Activated CD8-positive, alpha-beta memory T cell treated with anti-CD3 and anti-CD28 coated beads for 4 hours (primary cell): ENCODE measurements at places on chromosomes 1 and 21.

DNA sequence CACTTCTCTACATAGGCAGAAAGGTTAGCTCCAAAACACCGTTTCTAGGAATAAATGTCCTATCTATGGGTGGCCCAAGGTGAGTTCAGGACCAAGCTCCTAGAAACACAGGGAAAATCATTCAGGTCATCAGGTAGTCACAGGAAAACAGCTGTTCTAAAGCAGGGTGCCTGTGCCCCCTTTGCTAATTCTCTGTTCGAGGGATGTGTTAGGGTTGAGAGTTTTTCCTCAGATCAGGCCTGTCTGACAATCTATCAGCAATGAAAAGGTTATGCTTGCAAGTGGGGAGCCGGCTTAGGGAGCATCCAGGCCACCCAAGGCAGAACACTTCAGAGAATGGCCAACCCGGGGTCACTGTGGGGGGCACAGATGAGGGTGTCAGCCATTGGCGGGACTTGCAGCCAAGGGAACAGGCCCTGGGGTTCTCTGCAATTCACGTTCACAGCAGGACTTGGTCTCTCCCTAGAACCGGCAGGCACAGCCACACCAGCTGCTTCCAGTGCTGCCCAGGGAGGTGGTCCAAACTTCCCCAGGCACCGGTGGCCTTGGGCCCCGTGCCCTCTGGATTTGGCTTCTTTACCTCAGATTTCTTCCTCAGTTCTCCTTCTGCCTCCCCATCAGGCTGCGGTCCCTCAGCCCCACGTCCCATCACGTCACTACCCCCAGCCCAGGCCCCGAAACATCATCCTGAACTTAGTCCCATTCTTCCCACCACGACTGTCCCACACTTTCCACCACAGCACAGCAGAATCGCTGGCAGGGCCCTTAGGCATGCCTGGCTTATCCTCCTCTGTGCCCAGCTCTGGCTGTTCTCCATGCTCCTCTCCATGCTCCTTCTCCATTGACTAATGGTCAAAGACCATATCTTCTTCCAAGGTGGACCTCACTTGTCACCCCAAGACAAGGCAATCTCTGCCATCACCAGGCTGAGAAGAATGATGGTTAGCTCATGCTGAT lies 11.0 kb downstream of the CD2 start:
- DNase-seq, result no peak

DNA sequence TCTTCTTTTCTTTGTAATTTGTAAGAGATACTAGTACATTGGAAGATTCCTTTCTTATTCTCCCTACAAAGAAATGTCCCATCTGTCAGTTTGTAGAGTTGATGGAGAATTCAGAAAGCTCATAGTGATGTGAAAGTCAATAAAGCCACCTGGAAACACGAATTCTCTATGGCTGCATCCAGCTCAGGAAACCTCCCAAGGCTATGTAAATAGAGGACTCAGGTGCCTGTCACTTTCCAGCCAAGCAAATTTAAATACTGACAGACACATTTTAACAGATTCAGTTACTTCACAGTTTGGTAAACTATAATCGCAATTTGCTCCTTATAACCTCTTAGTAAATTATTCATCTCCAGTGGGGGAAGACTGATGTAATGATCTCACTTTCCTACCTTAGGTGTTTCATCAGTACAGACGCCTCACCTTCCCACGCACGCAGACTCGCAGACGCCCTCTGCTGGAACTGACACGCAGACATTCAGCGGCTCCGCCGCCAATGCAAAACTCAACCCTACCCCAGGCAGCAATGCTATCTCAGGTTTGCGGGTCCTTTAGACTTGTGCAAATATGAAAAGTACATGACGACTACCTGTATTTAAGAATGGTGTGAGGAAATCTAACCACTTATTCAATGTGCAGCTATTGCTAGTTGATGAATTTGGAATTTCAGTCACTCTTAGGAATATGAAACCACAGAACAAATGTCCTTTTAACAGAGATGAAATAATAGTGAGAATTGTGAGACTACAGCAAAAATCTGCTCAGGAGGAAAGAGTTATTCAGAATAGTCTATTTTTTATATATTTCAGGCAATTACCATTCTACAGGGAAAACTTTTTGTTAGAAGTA lies 60.6 kb downstream of the PTPRC start:
- DNase-seq, result peak; percentile 58

GRCh38 chr1:23366146-23366545 lies 3.5 kb downstream of the ZNF436 start:
- no peak for DNase-seq

DNA sequence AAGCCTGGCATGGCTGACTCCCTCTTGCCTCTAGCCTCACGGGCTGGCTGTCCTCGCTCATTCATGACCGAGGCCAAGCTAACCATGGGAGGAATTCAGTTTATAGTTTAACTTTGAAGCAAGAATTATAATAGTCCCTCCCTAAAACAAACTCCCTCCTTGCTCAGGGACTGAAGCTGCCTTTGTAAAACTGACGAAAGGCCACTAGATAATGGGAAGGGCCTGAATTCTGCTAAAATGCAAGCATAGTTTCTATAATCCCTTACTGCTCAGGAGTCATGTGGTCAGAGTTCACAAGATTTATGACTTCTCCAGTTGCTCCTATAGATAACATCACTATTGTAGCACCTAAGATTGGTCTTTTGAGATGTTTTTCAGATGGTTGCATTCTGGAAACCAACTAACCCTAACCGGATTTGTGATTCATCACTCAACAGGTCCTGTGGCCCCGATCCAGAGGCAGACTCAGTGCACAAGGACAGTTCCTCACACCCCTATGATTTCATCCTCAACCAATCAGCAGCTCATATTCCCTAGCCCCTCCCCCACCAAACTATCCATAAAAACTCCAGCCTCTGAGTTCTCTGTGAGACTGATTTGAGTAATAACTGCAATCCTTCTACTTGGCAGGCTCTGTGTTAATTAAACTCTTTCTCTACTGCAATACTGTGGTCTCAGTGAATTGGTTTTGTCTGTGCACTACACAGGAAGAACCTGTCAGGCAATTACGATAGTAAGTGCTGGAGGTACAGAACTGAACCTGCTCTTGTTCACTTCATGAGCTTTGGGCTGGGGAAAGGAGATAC lies 26.4 kb downstream of the HHIPL2 start:
- DNase-seq, result no peak

GRCh38 chr1:46486432-46487015 lies 3.1 kb upstream of the DMBX1 start:
- DNase-seq, result no peak

DNA sequence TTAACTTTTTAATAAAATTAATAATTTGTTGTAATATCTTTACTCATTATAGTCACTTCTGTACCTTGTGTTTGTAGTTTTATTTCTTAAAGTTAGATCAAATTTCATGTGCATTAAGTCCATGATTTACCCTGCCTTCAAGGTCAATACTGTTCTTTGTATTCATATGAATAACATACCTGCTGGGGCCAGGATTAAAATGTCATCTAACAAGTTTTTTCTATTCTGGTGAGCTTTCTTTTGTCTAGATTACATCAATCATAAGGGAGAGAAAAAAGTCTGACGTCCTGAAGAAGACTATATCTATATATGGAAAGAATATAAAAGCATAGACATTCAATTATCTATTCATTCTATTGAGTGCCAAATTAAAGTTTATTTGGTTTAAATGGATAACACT lies 232.6 kb downstream of the COL11A1 start:
- DNase-seq, result no peak

GRCh38 chr1:207349979-207350378 lies 28.5 kb downstream of the CD55 start:
- DNase-seq, result no peak

- no peak for DNase-seq
Observed at GRCh38 chr1:162138112-162138511, 68.6 kb downstream of the NOS1AP start.

DNA sequence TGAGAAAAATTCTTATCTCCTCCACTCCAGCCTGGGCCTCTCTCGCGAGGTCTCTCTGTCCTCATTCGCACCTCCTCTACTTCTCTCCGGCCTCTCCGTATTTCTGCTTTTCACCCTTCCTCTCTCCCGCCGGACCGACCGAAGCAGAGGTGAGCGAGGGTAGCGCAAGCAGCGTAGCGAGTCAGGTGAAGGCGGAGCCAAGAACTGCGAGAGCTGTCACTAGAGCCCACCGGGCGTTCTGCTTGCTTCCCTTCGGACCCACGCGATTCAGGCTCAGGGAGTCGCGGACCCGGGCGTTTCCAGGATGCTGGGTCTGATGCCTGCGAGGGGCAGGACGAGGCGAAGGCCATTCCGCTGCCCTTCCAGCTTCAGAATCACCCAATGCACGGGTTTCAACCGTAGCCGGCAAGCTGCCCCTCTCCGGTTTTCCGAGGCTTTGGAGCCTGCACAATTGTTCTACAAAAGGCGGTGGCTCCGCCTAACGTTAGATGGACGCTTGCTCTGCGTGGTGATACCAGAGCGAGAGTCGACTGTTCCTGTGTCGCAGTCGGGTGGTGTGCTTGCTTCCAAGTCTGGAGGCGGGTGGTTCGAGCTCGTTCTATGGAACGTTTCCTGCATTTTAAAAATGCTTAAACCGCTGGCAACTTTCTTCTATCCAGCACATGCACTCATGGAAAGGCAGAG lies 310.2 kb downstream of the FAM72C start:
- no peak for DNase-seq

- DNase-seq, result peak; percentile 25
Observed at GRCh38 chr1:173429471-173430402, 47.4 kb upstream of the PRDX6 start.

- DNase-seq, result no peak
Observed at GRCh38 chr1:6288665-6289064, 27.8 kb upstream of the GPR153 start.

DNA sequence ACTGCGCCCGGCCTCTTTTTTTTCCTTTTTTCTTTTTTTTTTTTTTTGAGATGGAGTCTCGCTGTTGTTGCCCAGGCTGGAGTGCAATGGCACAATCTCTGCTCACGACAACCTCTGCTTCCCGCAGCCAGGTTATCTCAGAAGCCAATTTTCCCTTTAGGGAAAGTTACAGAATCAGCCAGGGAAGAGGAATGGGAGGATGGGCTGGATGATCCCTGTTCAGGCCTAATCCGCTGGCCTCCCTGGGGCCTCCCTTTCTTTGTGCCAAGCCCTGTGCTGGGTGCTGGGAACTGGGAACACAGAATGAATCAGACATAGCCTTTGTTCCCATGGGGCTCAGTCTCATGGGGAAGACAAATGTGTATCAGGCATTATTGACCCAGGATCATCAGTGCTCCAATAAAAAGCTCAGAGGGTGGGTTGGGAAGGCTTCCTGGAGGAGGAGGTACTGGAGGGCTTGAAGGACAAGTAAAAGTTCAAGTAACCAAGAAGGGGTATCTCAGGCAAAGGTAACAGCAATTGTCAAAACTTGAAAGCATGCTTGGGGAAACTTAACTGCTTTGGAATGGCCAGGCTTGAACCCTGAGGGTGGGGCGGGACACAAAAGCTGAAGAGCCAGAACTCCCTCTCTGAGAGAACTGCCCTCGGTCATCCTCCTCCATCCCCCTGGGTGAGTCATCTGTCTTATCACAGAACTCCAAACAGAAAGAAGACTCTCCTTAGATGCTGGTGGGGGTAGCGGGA lies 14.3 kb downstream of the ECHDC2 start:
- DNase-seq, result no peak

- DNase-seq, result no peak
Observed at GRCh38 chr1:175394739-175395138, 202.2 kb upstream of the KIAA0040 start.

GRCh38 chr1:204578867-204579664 lies 62.9 kb downstream of the MDM4 start:
- DNase-seq, result no peak

DNA sequence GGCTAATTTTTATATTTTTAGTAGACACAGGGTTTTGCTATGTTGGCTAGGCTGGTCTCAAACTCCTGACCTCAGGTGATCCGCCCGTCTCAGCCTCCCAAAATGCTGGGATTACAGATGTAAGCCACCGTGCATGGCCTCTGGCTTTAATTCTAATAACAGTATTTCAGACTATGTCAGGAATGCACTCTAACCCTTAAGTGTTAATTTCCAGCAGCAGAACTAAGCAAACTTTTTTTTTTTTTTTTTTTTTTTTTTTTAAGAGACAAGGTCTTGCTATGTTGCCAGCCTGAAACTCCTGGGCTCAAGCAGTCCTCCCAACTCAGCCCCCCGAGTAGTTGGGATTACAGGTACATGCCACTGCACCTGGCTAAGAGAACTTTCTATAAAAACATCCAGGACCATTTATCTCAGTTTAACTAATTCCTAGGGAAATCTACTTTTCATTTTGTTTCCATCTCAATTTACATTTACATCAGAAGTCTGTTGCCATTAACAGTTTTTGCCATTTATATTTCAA lies 6.5 kb downstream of the DCAF8 start:
- no peak for DNase-seq

DNA sequence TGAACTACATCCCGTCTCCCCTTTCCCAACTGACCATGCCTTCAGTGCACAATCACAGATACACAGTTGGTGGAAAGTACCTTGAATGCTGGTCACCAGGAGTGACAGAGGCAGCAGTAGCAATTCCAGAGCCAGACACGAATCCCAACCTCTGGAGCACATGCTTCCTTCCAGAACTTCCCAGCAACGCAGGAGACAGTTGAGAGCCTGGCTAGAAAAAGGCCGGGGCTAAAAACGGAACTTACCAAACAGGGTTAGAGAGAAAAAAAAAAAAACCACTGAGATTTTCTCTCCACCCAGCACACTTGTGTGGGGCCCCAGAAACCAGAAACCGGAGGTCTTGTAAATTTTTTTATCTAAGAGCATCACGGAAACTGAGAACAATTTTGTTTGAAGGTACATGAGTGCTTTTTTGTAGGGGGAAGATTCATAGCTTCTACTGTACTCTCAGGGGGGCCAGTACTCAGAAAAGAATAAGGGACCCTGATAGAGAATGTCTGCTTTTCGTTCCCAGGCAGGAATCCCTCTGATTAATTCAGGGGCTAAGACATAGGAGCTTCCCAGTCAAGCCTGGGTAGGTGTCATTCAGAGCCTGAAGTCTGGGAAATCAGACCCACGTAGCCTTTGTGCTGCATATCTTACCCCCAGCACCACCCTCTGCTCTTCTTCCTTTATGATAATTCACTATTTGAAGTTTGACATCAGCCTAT lies at the start of gene CD48:
Gene CD48 (minus strand): TSS at position 221 of the 710 bp plus-strand sequence. CDS start 59 bp downstream, at position 162.
- no peak for DNase-seq

DNA sequence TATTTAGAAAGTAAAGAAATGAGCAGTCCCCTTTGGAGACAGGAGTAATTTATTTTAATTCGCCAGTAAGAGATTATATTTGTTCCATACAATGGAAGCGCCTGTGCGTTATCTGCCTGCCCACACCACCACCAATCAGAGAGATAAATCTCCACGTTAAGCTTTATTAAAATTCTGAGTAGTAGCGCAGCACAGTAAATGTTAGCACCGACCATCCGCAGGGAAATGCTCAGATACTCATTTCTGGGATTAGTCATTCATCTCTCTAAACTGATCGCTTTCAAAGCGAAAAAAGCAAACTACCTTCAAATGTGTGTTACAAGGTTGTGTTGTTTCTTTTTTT lies 1.2 kb downstream of the ETS2 start:
- no peak for DNase-seq
